Mesendoderm (in vitro differentiated cells): ENCODE measurements at places on chromosomes 7 and 10.

GRCh38 chr10:26453850-26454249, 15.7 kb downstream of the APBB1IP start:
- DNase-seq, result no peak

DNA sequence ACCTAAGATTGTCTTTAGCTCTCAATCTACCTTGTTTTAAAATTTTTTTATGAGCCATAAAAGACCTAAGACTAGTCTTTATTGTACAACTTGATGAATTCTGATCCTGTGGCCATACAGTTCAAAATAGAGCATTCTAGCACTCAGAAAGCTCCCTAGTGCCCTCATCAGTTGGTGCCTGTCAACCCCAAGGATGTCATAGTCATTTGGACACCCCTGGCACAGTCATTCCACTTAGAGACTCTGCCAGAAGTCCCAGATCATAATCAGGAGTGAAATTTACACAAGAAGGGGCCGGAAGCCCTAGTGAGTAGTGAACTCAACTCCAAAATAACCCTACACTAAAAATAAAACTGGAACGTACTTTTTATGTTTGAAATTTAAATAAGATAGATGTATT, 80.0 kb upstream of the INSIG1 start:
- no peak for DNase-seq

GRCh38 chr7:96670338-96671289, 39.0 kb downstream of the SEM1 start:
- DNase-seq, result no peak

DNA sequence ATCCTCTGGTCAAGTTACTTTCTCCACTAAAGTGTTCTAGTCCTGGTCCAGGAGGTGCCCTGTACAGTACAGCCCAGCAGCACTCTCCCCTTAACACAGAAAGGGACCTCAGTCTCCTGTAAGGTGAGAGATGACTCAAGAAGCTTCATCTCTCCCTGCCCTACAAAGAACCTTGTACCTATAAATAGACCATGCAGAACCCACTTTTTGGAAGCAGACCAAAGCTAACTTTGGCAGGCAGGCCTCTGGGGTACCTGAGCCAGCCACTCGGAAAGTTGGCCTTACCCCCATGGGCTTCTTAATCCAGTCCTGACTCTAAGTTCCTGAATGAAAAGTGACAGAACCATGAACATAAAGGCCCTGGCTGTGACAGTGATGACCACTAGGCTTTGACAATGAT, 454.8 kb downstream of the KCNMA1 start:
- no peak for DNase-seq

GRCh38 chr7:6139189-6139996, 108.2 kb downstream of the ANKRD61 start:
- DNase-seq, result no peak

- DNase-seq, result peak; percentile 93
These were observed 208.7 kb upstream of the PHYHIPL start for GRCh38 chr10:58967551-58968388.

DNA sequence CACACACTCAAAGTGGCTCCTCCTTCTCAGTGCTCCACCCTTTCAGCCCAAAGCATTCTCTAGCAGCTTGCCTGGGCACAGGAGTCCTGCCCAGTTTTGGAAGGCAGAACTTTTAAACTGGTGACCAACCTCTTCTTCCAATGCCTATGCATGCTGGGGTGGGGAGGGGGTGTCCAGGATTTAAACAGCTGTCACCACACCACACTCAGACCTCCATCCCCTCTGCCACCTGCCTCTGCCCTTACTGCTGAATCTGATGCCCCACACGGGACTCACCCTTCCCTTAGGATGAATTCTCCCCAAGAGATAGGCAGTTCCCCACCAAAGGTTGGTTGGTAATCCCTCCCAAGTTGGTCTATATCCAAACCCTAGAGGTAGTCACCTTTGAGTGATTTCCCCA, 50.2 kb downstream of the FRMPD2 start:
- DNase-seq, result no peak

DNA sequence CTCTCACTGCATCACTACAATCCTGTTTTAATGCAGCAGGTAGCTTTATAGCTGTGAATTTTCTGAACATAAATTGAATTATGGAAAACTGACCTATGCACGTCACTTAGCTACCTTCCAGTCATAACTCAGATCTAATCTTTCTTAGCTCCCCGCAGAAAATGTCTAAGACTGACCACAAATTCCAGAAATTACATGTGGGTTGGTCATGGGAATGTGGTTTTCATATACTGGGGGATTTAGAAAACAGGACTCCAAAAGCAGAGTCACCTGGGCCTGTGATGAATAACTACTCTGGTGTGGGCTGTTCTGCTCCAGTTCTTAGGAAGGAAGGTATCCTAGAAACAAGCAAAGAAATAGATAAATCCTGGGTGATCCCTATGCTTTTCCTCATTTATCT, 178.4 kb upstream of the LRRTM3 start:
- DNase-seq, result no peak

DNA sequence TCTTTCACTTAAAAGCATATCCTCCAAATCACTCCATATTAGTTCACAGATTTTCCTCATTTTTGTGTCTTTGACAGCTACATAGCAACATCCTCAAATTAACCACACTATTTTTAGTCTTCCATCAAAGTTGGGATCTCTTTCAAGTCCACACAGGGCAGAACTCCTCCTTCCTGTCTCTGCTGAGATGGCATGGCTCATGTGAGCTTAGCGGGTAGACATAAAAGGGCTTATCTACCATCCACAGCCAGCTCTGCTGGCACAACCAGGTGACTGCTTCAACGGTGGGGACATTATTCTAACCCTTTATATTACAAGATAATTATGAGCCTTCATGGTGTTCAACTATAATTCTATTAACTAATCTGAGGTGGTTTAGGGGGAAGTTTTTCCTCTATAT, 35.5 kb downstream of the ICA1 start:
- DNase-seq, result no peak

- DNase-seq, result no peak
These were observed 94.9 kb downstream of the ZWINT start for GRCh38 chr10:56266120-56266519.

GRCh38 chr10:120997756-120998155, 146.6 kb downstream of the WDR11 start:
- no peak for DNase-seq

DNA sequence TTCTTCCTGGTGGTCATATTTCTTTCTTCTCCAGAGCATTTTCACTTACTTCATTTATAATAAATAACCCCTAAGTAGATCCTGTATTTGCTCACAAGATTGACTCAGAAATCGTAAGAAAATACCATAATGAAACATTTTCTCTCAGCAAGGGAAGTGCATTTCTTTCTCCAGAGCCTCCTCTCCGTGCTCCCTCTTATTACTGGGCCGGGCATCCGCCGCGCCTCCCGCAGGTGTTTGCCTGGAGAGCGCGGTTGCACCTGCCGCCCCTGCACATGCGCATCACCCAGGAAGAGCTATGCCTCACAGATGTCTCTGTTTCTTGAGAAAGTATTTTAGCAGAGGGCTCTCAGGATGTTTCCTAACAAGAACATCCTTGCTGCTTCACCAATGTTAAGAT, 509.2 kb downstream of the TCERG1L start:
- no peak for DNase-seq

DNA sequence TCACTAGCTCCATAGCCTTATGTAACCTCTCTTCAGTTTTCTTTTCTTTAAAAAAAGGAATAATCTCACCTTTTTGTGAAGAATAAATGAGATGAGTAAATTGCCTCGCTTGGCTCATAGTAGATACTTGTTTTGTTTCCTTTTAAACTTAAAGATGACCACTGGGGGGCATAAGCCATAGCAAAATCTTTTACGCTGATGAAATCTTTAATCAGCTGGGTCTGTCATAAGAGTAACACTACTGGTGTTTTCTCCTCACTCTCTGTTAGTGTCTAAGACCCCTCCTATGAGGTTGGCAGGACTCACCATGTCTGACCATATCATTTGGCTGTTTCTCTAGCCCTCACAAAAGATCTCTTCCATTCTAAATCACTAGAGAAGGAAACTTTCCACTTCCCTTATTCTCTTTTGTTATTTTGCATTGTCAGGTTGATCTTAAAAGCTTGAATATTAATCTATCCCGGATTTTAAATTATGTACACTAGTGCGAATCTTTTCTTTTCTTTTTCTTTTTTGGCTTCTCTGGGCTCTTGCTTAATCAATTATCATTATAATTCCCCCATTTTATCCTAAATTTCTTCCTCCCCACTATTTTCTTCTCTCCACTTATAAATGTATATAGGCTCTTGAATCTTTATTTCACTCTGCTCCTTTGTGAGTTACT, 12.5 kb downstream of the STAG3 start:
- DNase-seq, result peak; percentile 52

GRCh38 chr7:45643630-45644029, 69.5 kb downstream of the ADCY1 start:
- DNase-seq, result no peak

DNA sequence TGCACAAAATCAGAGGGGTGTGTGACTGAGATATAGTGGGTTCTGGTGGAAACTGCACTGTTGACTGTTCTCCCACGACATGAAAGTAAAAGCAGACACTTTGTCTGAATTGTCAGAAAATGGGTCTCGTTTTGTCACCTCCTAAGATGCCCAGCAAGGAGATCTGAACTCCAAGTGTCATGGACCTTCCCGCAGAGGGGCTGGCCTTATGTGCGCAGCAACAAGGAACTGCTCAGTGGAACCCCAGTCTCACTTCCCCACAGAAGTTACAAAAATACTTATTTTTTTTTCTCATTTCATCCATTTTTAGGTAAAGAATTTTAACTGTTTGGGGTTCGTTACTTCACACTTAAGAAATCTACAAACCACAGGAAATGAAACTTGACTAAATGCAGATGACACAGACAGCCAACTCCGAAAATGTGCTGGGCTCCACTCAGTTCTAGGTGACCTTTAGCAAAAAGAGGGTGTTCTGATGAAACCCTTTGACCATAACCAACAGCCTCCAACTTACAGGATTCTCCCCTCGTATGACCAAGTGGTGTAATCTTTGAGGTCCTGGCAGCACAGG, 115.0 kb downstream of the FAM107B start:
- no peak for DNase-seq

DNA sequence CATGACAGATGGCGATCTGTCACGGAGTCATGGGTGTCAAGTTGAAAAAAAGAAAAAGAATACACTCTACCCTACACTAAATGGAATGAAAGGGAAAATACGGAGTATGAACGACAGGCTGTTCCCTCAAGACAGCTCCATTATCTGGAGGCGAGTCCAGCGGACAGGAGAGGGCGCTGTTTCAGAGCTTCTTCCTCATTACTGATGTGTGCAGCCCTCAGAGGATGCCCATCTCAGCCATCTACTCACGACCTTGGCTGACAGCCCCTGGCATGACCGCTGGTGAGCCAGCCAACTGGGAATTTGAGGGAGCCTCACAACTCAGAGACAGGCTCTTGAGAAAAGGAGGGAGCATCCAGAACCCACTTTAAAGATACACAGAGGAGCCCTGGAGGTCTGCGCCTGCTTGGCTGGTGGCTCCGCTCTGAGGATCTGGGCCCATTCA, 49.6 kb upstream of the SMNDC1 start:
- DNase-seq, result peak; percentile 88

DNA sequence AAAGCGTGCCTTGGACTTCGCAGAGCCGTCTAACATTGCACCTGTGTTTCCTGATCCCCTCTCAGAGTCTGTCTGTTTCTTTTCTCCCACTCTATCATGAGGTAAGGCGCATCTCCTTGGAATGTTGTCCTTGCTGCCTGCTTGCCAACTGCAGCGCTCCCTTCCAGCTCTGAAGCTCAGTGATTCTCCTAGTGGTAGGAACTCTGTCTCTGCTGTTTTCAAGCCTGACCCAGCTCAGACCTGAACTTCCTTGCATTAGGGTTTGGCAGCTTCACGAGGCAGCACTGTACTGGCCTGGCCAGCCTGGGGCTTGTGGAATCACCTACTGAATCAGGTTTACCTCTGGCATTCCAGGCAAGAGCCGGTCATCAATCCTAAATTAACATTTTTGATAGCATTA, 123.9 kb downstream of the CREB5 start:
- DNase-seq, result peak; percentile 91

GRCh38 chr7:137328373-137329120, 15.0 kb downstream of the PTN start:
- DNase-seq, result no peak

- DNase-seq, result no peak
These were observed 236.8 kb upstream of the AOAH start for GRCh38 chr7:36961097-36961496.

- no peak for DNase-seq
These were observed 206.5 kb upstream of the ZMIZ1 start for GRCh38 chr10:78862328-78862640.

DNA sequence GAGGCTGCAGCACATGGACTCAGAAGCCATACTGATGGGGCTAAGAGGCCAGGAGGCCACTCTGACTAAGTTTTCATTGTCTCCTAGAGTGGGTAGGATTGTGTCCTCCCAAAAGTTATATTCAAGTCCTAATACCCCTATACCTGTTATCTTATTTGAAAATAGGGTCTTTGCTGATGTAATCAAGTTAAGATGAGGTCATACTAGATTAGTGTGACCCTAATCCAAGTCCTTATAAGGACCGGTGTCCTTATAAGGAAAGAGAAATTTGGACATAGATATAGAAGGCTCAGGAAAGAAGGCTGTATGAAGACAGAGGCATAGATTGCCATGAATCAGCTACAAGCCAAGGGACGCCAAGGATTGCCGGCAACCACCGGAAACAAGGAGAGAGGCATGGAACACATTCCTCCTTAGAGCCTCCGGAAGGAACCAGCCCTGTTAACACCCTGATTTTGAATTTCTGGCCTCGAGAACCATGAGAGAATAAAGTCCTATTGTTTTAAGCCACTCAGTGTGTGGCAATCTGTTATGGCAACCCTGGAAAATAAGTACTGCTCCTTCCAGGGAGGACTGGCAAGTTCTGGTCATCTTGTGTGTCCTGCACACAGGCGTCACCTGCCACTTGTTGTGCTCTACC, 157.0 kb downstream of the EMX2 start:
- DNase-seq, result no peak

GRCh38 chr10:77156406-77156879, 481.2 kb downstream of the KCNMA1 start:
- no peak for DNase-seq

GRCh38 chr10:33290321-33291052, 44.0 kb downstream of the NRP1 start:
- DNase-seq, result no peak

GRCh38 chr7:128021366-128021765, 9.9 kb downstream of the LRRC4 start:
- peak; percentile 86 for DNase-seq

DNA sequence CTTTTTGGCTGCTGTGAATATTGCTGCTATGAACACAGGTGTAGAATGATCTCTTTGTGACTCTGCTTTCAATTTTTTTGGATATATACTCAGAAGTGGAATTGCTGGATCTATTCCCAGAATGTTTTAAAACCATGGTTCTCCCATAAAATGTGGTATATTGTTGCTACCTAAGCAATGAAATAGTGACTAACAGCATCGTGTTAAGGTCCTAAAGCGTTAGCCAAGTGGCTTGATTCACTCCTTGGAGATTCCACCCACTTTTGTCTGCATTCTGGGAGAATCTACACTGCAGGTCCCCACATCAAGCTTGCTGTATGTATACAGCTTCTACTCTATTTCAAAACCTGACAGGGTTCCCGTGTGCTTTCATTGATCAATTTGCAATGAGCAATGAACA, 105.6 kb downstream of the CDK6 start:
- no peak for DNase-seq
